Anterior cingulate cortex (tissue), 58 donors: ENCODE measurements at places on chromosomes 1 and 21.

GRCh38 chr1:72286401-72286800 is 4.1 kb upstream of the NEGR1 start:
- no peak for DNase-seq

DNA sequence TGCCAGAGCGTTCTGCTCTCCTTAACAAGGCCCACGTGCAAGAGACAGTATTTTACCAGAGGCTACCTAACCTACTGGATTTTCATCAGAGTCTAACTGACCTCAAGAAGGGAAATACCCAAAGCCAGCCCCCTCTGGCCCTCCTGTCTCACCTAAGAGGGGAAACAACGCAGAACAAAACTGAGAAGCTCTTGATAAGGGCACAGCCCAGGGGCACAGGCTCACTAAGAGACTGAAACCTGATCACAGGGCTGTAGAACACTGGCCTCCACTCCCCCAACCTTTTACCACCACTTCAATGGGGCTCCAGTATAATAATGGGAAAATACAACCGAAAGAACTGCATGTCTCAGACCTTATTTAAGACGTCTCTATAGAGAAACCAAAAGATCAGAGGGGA is 449.5 kb upstream of the CAMK1G start:
- no peak for DNase-seq

- no peak for DNase-seq
These were observed 12.9 kb downstream of the PTPN14 start for GRCh38 chr1:214538496-214538895.

DNA sequence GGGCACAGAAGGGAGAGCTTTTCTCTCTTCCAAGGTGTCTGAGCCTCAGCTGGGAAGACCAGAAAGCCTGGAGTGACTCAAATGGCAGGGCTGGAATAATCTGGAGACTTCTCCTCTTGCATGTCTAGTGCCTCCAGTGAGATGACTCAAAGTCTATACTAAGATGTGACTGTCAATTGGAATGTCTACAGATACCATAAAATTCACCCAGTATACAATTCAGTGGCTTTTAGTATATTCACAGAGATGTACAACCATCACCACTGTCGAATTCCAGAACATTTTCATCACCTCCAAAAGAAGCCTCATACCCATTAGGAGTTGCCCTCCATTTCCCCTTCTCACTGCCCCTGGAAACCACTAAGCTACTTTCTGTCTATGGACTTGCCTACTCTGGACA is 47.9 kb upstream of the CNN3 start:
- no peak for DNase-seq

GRCh38 chr1:77825131-77825709 is 45.8 kb downstream of the MIGA1 start:
- no peak for DNase-seq

- DNase-seq, result no peak
These were observed 11.4 kb downstream of the DNAJC11 start for GRCh38 chr1:6690186-6690585.

DNA sequence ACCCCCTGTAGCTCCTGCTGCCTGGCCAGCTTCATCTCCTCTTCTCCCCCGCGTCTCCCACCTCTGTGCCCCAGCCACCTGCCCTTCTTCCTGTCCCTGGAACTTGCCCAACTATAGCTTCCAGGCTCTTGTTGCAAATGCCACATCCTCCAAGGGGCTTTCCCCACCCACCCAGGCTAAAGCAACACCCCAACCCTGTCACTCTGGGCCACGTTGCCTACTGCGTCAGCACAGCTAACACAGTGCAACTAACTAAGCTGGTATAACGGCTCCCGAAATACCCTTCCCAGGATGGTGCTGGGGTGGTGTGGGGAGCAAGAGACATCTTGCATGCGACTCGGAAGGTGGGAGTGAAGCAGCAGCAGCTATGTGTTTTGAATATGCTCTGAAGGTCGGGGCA is 19.7 kb downstream of the CAMK2N1 start:
- no peak for DNase-seq

GRCh38 chr1:153968000-153968363 is 280 bp downstream of the CREB3L4 start:
- no peak for DNase-seq

DNA sequence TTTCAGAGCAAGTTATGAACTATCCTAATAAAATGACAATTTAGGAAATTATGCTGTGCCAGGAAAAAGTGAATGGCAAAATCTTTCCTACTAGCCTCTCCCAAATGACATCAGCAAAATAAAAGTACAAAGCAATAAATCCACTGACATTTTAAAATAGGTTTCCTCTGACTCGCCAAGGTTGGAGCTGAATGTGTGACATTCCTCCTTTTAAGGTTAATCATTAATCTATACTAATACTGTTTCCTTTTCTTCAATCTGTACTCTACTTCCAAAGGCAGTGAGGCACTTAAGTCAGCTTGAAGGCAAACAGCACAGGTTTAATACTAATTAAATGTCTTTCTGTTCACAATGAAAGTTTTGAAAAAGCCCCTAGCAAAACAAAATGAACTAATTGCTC is 15.7 kb downstream of the RNF19B start:
- no peak for DNase-seq

- DNase-seq, result no peak
These were observed 192.3 kb downstream of the ZNF326 start for GRCh38 chr1:90187323-90187585.

DNA sequence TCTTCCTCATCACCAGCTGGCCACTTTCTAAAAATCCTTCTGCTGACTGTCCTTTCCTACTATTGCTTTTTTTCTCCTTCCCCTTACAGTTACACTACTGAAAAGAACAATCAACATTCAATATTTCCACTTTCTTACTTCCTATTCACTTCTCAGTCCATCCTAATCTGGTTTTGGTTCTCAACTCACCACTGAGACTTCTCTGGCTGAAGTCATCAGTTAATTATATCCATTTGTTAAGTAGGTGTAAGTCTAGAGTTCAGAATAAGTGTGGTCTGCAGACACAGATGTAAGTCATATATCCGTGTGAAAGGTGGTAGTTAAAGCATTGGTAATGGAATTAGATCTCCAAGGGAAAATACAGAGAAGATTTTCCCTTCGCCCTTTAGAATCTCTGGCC is 21.4 kb downstream of the PEA15 start:
- no peak for DNase-seq

- no peak for DNase-seq
These were observed 232.0 kb upstream of the VAMP3 start for GRCh38 chr1:7538849-7539768.

GRCh38 chr1:199448646-199449045 is 578.9 kb upstream of the NR5A2 start:
- no peak for DNase-seq

DNA sequence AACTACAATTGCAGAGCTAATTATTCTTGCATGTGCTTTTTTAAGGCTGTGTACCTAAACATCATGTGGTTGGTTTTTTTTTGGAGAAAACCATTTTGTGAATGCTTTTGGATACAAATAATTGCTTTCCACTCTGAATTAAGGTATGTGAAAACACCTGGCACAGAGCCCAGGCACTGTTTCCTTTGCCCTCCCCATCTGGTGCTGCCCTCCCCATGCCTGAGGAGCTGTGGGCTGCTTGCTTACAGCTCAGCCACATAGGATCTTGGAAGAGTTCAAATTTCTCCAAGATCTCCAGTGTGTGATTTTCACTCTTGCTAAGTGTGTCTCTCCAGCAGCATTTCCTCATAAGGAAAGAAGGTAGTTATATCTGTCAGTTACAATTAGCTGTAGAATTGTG is 27.8 kb downstream of the DNM3 start:
- DNase-seq, result no peak

DNA sequence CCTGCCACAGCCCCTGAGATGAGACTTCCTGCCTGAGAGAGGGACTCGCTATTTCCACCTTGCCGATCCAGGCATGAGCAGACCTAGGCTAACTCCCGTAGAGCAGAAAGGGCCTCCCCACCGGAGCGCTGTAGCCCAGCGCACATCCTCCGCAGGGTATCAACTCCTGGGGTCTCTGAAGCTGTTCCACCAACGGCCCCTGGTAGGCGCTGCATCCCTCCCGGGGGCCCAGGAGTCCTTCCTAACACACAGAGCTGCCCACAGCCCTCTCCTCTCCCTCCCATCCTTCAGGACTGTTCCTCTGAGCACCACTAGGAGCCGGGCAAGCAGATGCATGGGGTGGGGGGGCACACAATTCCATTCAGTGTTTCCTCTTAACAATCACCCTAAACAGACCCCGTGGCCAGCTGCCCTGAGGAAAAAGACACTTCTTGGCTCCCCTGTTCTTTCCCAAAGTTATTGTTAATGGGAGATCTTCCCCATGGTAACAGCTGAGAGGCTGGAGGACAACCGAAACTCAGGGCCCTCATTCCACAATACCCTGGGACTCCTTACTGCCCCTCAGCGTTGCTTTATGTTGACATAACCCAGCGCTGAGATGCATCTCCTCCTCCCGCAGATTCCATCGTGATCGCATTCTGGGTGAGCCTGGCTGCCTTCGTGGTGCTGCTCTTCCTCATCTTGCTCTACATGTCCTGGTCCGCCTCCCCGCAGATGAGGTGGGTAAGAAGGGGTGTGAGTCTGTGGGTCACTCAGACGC is 7.5 kb downstream of the MRAP start:
- DNase-seq, result peak; percentile 87

DNA sequence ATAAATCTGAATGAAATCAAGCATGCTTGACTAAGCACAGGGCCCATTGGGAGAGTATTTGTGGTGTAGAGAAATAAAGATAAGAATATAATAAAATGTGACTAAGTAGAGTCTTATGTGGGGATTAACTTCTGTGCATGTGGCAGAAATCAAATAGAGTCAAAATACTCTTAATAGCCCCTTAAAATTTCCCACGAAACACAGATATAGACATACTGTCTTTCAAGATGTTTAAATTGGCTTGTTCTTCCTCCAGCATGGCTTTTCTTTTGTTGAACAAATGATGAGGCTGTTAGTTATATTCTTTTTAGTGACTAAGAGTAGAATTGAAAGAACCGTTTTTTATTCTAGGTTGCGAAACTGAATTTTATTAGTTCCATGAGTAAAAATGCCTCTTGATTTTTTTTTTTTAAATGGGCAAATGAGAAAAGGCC is 112.3 kb downstream of the RPS6KC1 start:
- no peak for DNase-seq

GRCh38 chr1:234300096-234300495 is 73.2 kb upstream of the COA6 start:
- no peak for DNase-seq
